ENCODE measurements at places on chromosomes 16 and 17.

- no peak for DNase-seq
These were observed 53.1 kb downstream of the RPH3AL start for GRCh38 chr17:299546-299945.

DNA sequence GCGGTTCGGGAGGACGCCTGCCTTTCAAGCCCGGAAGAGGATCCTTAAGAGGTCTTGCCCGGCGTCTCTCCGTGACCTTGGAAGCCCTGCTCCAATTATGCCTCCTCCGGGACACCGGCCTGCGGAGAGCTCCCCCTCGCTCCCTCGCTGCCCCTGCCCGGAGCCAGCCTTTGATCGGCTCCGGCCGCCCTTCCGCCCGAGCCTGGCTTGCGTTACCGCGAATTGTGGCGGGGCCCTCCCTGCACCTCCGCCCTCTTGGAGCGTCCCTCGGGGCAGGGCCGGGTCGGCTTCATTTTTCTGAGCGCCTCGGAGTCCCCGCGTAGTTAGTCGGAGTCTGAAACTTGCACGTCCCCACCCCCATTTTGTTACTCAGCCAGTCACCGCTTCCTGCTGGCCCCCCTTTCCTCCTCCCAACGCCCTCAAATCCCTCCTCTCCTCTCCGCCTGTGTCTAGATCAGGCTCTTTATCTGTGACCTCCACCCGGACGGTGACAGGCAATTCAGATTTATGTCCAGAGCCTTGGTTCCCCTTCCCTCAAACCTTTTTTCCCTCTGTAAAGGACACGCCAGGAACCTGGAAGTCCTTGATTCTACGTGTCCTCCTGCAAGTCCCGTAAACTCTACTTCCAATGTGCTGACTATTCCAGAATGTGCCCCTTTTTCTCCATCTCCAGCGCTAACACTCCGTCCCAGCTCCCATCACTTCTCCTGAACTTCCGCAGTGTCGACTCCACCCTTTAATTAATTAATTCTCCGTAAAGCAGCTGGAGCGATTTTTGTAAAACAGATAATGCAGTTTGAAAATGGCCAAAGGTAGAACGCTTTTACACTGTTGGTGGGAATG is 569 bp upstream of the RABEP2 start:
- no peak for DNase-seq

DNA sequence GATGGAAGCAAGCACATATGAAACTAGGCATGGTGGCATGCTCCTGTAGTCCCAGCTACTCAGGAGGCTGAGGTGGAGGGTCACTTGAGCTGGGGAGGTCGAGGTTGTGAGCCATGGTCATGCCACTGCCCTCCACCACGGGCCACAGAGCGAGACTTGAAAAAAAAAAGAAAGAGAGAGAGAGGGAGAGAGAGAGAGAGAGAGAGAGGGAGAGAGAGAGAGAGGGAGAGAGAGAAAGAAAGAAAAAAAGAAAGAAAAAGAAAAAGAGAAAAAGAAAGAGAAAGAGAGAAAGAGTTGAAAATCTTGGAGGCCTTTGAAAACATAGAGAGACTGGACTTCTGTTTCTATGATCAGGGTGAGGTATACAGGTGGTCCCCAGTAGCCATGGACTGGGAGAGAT is 15.4 kb upstream of the ARL4D start:
- DNase-seq, result no peak

DNA sequence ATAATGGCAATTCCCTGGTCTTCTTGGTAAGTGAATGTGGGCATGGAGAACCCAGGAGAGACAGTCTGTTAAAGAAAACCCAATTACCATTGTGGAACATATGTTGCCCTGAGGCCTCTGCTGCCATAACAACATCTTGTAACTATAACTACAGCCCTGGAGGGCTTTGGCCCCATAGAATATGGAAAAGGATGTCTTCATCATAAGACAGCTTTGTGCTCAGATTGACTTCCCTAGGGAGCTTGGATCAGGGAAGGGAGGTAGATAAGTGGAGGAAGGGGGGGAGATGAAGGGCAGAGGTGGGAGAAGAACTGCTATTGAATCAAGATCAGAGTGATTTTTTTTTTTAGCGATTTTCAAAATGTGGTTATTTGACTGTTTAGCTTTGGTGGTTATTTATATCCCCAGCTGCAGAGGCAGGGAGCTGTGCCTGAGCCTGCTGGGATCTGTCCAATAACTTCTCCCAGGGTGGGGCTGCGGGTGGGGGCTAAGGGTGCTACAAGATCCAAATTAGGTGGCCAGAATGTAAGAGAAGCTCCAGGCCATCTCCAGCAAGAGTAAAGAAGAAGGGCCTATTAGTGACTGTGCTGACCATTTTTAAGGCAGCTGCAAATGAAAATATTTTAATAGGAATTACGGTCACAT is 5.3 kb upstream of the KAT7 start:
- DNase-seq, result peak; percentile 48

DNA sequence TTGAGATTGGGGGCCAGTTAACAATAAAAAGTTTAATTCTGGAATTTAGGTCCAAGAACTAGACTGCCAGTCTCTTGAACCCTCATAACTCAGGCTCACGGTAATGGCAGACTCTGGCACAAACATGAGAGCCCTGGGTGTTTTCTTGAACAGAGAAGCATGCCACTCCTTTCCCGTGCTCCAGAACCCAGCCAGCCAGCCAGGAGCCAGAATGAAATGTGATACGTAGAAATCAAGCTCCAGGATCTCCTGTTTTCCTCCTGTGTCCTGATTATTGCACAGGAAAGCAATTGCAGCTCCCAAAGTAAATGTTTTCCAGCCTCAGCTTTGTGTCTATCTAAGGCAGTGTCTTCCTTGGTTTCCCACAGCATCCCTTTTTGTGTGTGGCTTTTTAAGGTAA is 46.2 kb upstream of the NOL11 start:
- peak; percentile 75 for DNase-seq

DNA sequence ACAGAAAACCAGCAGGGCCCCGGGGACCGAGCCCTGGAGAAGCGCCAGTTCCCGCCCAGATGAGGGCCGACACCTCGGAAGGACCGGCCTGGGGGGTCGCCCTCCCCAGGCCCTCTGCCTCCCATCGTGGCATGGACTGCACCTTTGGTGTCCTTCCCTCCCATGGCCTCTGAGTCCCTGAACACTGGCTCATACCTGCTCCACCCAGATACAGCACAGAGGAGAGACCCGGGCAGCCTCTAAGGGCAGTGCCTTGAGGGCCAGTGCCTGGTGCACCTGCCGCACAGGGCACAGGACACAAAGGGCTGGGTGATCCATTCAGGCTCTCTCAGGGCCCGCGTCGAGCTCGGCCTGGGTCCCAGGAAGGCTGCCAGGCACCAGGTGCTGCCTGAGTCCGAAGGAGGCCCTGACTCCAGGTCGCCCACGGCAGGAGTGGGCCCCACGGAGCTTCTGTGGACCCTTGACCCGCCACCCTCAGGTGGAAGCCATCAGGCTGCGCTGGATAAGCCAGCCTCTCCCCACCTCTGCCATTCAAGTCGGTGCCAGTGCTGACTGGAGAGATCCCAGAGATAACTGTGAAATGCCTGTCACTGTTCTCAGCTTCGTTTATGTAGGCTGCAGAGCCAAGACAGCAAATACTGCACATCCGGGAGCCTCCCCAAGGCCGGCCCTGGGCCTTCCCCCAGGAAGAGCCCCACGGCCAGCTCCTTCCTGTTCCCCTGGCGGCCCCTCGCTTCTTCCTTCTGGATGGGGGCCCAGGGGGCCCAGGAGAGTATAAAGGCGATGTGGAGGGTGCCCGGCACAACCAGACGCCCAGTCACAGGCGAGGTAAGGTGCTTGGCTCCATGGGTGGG is at the start of gene ZG16B:
Gene ZG16B (plus strand): TSS at position 803 of the 854 bp plus-strand sequence. CDS start 139 bp downstream, outside the sequence.
- no peak for DNase-seq

- no peak for DNase-seq
These were observed 7.7 kb downstream of the MINK1 start for GRCh38 chr17:4840893-4841242.

DNA sequence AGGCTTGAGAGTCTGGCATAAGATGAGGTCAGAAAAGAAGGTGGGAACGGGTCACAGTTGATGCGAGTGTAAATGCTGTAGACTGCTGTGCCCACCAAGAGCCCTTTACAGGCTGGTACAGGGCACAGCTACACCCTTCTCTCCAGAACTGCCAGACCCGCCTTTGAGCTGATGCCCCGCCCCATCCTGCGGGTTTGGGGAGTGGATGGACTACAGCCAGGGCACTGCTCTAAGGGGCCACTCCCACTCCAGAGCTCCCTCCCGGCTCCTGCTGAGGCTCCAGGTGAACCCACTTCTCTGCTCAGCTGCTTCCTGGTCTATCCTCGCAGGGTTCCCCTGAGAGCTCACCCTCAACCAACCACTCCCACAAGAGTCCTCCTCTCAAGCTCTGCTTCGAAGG is 12.3 kb downstream of the MEIOB start:
- no peak for DNase-seq

GRCh38 chr16:85315866-85316265 is 203.6 kb upstream of the CIBAR2 start:
- no peak for DNase-seq

GRCh38 chr17:32240750-32241149 is 24.9 kb upstream of the RHBDL3 start:
- DNase-seq, result no peak

- no peak for DNase-seq
These were observed 8.4 kb downstream of the VPS9D1 start for GRCh38 chr16:89712274-89712781.

DNA sequence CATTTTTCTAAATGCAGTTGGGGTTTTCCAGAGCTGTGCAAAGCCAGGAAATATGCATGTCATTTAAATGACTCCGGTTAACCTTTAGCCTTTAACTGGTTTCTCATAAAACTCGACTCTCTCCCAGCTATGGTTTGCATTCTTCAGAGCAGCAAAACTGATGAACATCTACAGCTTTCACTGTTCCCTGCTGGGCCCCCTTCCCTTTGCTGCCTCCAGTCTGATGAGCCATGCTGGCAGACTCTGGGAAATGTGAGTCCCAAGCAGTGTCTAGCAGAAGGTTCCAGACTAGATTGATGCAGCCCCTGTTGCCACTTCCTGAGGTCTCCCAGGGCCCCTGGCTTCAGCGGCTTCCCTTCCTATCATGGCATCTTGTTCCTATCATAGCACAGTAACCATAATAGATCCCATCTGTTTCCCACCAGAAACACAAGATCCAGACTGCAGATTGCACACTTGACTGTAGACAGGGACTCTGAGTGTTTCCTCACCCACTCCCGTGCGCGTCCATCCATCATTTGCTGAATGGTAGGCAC is 135.4 kb downstream of the CLEC16A start:
- DNase-seq, result no peak

DNA sequence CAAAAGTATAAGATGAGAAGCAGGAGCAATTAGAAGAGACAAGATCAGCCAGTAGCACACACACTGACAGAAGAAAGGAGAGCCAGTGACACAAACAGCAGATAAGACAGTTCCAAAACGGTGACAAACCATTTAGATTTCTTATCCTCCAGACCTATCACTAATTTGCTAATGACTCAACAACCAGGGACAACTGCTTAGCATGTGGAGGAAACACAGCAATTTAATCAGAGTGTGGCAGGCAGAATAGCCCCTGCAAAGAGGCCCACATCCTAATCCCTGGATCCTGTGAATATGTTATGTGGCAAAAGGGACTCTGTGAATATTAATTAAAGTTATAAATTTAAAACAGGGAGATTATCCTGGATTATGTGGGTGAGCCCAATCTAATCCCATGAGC is 81.1 kb downstream of the CACNG1 start:
- no peak for DNase-seq

DNA sequence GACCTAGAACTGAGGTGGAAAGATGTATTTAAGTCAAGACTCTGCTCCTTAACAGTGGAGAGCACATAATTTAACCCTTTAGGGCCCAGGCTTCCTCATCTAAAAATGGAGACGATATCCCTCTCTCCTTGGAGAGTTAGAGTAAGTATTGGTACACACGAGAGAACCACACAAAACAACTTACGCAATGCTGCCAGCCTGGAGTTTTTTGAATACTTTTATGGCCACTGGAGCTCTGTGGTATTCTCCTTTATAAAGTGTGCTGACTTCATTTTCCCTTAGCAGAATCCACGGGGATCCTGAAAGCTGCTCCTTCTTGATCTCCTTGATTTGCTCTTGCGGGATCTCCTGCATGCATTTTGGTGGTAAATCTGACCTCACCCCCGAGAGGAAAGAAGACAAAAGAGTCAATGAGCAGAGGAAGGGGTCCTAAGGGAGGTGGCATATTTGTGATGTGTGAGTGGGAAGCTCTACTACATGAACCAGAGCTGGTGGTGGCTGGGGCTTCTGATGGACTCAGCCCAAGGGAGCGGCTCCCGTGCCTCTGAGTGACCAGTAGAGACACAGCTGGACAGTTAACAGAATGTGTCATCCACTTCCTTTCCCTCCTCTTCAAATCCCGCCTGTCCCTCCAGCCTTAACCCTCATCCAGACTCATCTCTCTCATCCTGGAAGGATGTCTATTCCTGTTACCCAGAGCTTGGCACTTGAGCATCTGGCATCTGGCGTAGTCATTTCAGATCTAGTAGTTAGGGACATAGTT is 9.4 kb downstream of the MLKL start:
- no peak for DNase-seq

DNA sequence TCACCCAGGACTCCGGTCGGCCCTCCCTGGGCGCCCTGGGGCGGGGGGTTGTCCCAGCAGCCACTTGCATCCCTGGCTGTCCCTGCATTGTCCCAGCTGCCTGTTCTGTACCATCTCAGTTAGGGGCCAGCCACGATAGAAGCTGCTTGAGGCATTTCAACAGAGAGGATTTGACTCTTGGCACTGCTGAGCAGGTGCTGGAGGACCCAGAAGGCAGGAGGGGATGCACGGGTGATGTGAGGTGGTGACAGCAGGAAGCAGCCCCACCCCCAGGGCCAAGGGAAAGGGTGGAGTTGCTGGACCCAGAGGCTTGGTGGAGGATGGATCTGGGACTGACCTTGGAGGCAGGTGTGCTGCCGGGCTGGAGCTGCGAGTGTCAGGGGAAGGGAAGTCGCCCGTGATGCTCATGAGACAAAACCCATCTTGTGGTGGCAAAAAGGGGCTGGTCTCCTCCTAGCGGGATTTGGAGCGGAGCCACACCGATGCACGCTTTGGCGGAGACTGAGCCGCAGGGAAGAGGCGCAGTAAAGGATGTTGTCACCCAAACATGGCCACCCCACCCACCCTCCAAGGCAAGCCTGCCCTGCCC is 188.0 kb upstream of the GSE1 start:
- no peak for DNase-seq

- DNase-seq, result no peak
These were observed 20.2 kb upstream of the GUCY2D start for GRCh38 chr17:7982173-7982572.

- no peak for DNase-seq
These were observed 18.5 kb upstream of the BBS2 start for GRCh38 chr16:56538331-56538730.

DNA sequence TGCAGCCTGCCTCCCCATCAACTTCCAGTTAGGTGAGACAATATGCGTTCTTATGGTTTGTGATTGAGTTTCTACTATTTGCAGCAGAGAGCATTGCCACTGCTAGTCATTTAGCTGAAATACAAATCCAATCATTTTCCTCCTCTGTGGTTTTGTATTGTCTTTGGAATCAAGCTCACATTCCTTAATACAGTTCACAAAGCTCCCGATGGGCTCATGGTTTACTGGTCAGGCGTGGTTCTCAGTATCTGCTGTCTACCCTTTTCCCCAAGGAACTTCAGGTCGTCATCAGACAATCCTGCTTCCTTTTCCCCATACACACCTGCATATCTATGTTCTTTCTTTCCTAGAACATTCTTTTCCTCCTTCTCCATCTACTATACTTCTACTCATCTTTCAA is 69.6 kb upstream of the GAS7 start:
- DNase-seq, result no peak

GRCh38 chr17:29252101-29252791 is 5.6 kb downstream of the CRYBA1 start:
- no peak for DNase-seq

- no peak for DNase-seq
These were observed 52.1 kb upstream of the CNEP1R1 start for GRCh38 chr16:49972961-49973360.

All from DMS 273 treated with DMSO at 0.1 percent for 48 hours (cell line).